ENCODE measurements at places on chromosomes 7 and 10. TPM values are rescaled to one million over a fixed set of nuclear protein-coding genes. Genes with fewer than 3 reads are reported as not detected.

Gene SH2B2
- 0.67 TPM for total RNA-seq

Gene NYAP1
- total RNA-seq, result 0.16 TPM

Gene PAPOLB
- total RNA-seq, result 0.05 TPM

Gene PNLIPRP3
- not detected for total RNA-seq

Gene APBB1IP
- total RNA-seq, result 3.3 TPM

Gene GPR15LG
- total RNA-seq, result not detected

GRCh38 chr10:27328946-27329345 lies 88.3 kb upstream of the ACBD5 start:
- DNase-seq, result no peak

GRCh38 chr7:8185926-8186683 lies 75.9 kb downstream of the ICA1 start:
- no peak for DNase-seq

DNA sequence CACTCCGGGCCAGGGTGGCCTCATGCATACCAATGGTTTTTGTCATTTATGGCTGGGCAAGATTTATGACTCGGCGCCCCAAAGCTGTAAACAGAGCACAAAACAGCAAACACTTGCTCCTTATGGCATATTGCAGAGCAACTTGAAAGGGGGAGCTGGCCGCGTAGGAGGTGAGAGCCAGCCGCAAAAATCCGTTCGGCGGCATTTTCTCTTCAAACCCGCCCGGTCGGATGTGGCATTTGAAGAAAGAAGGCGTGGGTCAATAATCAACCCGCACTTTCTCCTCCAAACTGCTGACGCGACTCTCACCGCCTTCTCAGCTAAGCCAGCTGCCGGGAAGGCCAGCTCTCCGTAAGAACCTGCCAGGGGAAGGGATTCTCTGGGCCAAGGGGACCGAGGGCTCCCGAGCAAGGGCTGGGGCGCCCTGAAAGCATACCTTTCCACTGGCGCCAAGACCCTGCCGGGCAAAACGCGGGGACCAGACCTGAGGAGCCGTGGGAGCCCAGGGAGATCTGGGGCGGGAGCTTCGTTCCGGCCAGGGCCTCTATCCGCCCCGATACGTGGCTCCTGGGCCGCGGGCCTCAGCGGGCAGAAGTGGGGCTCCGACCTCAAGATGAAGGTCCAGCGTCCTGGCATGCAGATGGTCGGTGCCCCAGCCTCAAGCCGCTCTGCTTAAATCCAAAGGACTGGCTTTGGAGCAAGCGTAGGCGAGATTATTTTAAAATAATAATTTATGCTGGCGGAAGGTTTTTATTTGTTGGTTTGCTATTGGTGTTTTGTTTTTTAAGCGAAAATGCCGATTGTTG lies 12.9 kb upstream of the HOXA2 start:
- DNase-seq, result no peak

- peak; percentile 58 for DNase-seq
Measured at GRCh38 chr7:140698477-140698876, 2.0 kb downstream of the NDUFB2 start.

GRCh38 chr7:43394441-43395130 lies 188.3 kb upstream of the STK17A start:
- DNase-seq, result no peak

DNA sequence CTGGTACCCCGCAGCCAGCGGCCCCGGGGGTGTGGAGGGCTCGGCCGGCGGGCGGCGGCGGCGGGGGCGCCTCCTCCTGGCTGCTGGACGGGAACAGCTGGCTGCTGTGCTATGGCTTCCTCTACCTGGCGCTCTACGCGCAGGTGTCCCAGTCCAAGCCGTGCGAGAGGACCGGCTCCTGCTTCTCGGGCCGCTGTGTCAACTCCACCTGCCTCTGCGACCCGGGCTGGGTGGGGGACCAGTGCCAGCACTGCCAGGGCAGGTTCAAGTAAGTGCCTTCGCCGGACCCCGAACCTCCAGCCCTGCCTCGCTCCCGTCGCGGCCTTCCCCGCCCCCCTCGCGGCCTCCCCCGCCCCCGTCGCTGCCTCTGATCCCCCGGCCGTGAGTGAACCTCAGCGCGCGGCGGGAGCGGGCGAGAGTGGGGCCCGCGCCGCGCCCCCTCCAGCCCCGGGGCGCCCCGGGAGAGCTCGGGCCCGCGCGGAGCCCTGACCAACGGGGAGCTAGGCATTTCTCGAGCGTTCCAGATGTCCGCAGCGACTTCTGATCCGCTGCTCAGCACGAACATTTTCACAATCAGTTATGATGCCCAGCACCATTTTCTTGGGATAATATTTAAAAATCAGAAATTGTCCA lies 727 bp downstream of the ATRNL1 start:
- DNase-seq, result no peak

- no peak for DNase-seq
Measured at GRCh38 chr7:81600608-81601007, 169.2 kb downstream of the HGF start.

- DNase-seq, result no peak
Measured at GRCh38 chr10:74189999-74190421, 39.0 kb downstream of the ADK start.

DNA sequence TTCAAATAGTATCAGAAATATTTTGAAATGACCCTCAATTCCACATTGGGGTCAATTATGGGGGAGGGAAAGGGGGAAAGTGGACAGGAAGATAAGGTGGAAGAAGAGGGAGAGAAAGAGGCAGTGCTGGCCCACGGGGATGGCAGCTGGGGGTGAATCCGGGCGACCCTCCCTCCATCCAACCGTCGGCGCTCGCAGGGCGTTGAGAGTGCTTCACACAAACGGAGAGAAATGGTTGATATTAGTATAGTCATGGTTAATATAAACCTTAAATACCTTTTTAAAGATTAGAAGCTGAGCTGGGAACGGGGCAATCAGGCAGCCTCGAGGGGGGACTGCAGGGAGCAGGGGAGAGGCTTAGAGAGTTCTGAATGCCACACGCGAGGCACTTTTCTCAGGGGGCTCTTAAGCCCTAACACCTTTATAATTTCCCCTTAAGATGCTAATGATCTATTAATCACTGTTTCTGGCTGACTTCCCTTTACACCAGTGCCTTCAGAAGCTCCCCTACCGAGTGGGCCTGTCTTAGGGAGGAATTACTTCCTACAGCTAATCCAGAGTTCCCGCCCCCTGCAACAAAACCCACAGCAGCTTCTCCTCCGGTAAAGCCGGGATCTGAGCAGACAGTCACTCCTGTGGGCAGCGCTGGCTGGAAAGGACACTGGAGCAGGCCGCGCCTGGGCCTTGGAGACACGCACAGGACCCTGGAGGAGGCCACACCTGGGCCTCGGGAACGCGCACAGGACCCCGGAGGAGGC lies 39.5 kb downstream of the PRKAG2 start:
- DNase-seq, result peak; percentile 38

GRCh38 chr7:95430864-95431263 lies 4.0 kb downstream of the PON2 start:
- no peak for DNase-seq

DNA sequence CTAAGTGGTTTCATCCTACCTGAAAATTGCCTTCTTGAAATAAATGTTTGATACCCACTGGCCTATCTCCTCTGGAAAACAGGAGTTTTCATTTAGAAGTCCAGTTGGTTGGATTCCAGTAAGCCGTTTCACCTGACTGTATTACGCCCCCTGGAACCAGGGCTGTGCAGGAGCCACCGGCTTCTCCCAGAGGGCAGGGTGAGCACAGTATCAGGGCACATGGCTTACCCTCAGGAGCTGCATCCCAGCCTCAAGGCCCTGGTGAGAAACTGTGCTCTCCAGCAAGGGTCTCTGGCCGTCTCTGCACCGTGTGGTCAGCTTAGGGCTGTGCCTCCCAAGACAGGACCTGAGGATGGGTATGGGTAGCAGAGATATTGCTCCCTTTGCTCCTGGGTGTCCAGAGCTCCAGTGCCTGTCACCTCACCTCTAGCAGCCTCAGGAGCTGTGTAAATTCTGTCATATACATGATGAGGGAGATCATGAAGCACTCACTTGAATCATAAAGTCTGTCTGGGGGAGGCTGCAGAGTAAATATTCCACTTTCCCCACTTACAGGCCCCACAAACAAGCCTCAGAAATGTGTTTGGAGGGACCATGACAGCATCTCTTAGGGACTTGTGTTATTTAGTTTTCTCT lies 109.6 kb upstream of the SAMD8 start:
- DNase-seq, result no peak

Measured in Right ventricle myocardium superior (tissue), 1 donor.